ENCODE measurements at places on chromosomes 16 and 17.

GRCh38 chr16:6483469-6484033, 849.1 kb upstream of the RBFOX1 start:
- DNase-seq, result no peak

DNA sequence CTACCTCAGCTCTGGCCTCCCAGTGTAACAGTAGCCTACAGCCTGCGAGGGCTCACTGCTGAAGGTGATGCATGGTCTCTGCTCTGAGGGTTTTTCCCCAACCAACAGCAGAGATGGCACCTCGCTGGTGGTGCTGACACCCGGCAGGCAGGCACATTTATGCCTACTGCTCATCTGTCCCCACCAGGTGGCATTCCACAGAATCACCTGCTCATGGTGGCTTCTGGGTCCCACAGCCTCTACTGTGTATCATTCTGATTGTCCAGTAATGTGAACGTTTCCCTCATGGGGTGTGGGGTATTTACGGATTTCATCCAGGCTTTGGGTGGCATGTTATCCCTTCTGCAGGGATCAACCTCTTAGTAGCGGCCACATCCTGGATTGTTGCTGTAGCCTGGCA, 331.5 kb downstream of the SNX29 start:
- DNase-seq, result no peak

DNA sequence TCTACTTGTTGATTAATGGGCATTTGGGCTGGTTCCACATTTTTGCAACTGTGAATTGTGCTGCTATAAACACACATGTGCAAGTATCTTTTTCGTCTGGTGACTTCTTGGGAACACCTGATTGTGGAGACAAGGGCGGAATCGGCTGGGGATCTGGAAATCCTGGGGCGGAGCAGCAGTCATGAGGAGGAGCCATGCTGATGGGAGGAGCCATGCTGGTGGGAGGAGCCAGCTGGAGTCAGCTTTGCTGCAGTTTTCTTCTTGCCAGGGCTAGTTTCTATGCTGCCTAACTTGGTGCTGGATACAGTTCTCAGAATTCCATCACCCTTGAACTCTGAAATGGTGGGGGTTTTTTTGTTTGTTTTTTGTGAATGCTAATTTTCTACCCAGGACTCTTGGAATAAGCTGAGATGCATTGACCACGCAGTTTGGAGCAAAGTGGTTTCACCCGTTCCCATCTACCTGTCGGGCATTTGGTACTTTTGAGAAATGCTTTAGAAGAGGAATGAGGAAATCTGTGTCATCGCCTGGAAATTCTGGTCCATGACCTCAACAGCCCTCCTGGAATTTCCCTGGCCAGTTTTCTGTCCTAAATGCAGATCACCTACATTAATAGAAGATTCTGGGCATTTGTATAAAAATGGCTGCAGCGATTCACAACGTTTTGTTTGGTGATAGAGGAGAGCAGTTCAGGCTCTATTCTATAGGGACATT, 217.4 kb upstream of the ZFHX3 start:
- DNase-seq, result no peak

DNA sequence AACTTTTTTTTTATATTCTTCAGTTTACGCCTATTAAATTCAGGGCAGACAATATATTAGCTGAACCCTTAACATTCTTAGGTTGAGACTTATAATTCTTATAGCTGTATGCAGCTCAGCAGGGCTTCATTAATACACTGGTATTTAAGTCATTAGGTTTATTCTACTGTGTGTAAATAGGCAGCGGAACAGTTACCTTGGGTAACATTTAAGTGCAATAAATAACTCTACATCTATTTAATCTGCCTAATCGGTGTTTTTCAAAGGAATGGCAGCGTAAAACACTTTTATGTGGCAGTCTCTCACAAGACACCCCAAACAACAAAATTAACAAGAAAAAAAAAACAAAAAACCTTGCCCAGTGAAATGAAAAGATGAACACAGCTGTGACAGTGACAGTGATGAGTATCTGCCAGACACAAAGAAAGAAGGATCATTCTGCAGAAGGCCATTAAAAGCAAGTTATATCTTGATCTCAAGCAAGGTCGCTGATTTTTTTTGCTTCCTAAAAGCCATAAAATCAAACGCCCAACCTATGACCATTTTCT, 32.6 kb downstream of the KCNJ2 start:
- no peak for DNase-seq

DNA sequence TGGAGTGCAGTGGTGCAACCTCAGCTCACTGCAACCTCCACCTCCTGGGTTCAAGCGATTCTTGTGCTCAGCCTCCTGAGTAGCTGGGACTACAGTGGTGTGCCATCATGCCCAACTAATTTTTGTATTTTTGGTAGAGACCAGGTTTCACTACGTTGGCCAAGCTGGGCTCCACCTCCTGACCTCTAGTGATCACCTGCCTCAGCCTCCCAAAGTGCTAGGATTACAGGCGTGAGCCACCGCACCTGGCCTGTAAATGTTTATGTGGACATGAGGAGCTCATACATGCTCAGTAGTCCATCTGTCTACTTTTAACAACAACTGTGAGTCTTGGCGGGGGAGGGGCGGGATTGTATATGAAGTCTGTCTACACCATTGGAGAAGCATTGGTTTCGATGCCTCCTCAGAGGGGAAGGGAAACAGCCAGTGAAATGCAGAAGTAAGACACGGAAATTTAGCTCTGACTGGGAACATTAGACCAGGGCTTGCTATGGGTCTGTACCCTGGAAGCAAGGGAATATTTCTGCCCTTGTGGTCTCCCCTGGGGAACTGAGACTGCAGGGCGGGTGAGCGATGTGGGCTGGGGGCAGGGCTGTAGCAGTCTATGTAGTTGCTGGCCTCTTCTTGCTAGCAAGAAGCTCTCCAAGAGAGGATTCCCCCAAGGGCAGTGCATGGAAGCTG, 9.3 kb downstream of the NUBP1 start:
- no peak for DNase-seq

- no peak for DNase-seq
These were observed 364.9 kb downstream of the SNX29 start for GRCh38 chr16:12341423-12341822.

DNA sequence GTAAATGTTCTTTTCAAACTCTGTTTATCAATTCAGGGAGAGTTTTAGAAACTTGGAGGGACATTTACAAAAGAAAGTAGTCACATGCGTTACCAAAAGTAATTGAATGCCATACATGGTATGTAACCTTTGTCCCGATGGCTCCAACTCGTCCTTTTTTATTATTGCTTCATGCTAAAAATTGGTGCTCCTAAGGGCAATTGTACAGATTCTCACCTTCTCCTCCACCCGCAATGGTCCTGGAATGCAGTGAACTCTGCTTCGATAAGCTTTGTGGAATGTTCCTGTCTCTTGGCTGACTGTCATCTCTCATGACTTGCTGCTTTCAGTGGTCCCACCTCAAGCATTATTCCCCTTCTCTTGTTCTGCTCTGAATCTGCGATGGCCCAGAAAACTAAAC, 20.9 kb downstream of the GNAO1 start:
- DNase-seq, result no peak

GRCh38 chr16:12611916-12612597, 191.6 kb downstream of the CPPED1 start:
- no peak for DNase-seq

DNA sequence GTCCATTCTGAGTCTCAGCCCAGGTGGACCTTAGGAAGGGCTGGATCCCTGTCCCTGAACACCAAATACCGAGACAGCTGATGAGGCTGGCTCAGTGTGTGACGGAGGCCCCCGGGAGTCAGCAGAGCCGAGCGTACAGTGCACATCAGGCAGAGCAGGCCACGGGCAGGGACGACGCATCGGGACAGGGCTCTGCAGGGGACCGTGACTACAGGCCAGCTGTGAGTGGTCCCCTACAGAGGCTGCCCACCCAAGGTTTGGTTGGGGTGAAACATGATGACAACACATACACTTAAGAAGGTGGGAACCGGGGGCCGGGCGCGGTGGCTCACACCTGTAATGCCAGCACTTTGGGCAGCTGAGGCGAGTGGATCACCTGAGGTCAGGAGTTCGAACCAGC, 6.4 kb downstream of the CCDC137 start:
- DNase-seq, result no peak

DNA sequence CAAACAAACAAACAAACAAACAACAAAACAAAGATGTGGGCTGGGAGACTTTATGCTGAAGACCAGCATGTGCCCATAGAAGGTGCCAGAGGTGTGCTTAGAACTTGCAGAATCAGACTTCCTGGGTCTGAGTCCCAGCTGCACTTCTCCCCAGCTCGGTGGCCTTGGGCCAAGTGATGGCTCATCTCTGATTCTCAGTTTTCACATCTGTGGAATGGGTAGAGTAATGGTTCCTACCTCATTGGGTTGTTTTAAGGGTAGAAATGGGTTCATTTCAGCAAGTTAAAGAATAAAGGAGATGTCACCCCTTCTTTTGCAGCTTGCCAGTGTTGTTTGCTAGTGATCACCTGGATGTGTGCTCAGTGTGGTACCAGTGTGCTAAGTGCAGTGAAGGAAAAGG, 10.7 kb downstream of the NKD1 start:
- no peak for DNase-seq

GRCh38 chr16:65574326-65574966, 452.6 kb upstream of the CDH11 start:
- DNase-seq, result no peak

DNA sequence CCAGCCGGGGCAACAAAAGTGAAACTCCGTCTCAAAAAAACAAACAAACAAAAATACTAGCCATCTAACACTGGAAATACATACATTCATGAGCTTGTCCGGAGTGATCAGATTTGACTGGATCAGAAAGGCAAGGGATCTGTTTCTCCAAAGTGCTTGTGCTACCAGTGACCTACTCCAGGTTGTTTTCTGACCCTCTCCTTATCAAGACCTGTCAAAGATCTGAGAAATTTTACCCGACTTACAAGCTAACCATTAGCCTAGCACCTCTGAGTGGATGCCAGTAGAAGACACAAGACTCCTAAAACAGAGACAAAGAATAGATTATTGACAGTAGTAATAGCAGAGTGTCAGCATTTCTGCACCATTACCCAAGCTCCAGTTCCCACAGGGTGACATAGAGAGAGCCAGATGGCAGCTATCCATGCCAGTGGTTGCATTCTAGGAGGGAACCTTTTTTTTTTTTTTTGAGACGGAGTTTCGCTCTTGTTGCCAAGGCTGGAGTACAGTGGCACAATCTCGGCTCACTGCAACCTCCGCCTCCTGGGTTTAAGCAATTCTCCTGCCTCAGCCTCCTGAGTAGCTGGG, 9.8 kb downstream of the ASPA start:
- DNase-seq, result no peak

DNA sequence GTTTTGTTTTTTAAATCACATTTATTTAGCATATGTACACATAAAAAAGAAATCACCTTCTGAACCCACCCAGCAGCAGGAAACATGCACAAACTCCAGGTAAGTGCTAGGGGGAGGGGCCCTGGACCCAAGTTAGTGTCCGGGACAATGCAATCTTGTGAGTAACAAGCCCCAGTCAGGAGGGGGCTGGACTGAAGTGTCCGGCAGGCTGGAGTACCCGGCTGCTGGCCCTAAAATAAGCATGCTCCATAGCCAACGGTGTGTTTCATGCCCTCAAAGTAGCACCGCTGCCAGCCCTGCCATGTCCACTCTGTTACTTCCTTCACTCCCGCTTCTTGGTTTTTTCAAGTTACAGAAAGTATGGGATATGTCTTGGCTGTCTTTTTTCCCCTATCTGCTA, 102.1 kb downstream of the SPAG9 start:
- DNase-seq, result no peak

DNA sequence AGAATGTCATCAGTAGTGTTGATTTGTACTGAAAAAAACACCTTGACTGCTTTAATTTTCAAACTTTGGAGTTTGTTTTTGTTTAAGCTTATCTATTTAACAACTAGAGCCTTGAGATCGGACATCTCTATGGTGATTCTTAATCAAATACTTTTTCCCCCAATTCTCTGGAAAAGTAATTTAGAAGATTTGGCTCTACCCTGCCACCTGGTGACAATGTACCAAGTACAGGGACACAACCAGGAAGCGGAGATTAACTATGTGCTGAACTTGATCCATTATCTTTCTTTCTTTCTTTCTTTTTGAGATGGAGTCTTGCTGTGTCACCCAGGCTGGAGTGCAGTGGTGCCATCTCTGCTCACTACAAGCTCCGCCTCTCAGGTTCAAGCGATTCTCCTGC, 30.8 kb downstream of the USP43 start:
- DNase-seq, result no peak

GRCh38 chr16:10168258-10168657, 14.0 kb downstream of the GRIN2A start:
- no peak for DNase-seq

Measured in activated T-helper 9 cell treated with anti-CD3 and anti-CD28 coated beads, Interleukin-2, amount 50 U/mL, for 16 hours (primary cell).